ENCODE measurements at places on chromosomes 1 and 21. TPM values are rescaled to one million over a fixed set of nuclear protein-coding genes. Genes with fewer than 3 reads are reported as not detected.

The OR2T2 gene
- polyA plus RNA-seq: not detected

The IL10 gene
- 0.91 TPM for polyA plus RNA-seq

GRCh38 chr1:96524100-96524499 is 197.5 kb upstream of the PTBP2 start:
- H3K4me3 ChIP-seq: no peak overlapping the region
- no peaks in the 10 kb centered on the region for H3K36me3 ChIP-seq
- no peaks in the 10 kb centered on the region for H3K4me1 ChIP-seq
- H3K27me3 ChIP-seq: no peaks in the 10 kb centered on the region
- no peak for DNase-seq

DNA sequence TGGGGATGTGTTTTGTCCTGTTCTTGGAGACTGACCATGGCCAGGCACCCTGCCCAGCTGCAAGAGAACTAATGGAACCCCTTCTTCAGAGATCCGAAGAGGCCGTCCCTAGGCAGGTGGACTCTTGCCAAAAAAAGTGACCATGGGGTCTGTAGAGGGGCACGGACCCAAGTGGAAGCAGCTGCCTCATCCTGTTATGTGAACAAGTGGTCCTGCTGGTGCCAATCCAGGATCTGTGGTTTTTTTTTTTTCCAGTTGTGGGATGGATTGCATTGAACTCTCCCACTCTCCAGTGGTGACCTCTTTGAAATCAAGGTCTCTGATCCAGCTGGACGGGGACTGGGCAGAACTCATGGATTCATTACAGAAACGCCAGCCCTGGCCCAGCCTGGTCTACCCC is 71.2 kb downstream of the ARHGEF10L start:
- H3K36me3 ChIP-seq: peaks cover 95% of the 10 kb centered on the region
- no peak for DNase-seq
- H3K4me1 ChIP-seq: peaks cover 3% of the 10 kb centered on the region
- no peak overlapping the region for H3K27ac ChIP-seq

- no peak overlapping the region for H3K4me3 ChIP-seq
- DNase-seq: peak; percentile 61
- H3K27me3 ChIP-seq: peaks cover 6% of the 10 kb centered on the region
- no peaks in the 10 kb centered on the region for H3K4me1 ChIP-seq
Measured at GRCh38 chr1:50348449-50349241, 74.6 kb downstream of the DMRTA2 start.
